ENCODE measurements at places on chromosomes 6 and 20. TPM values are rescaled to one million over a fixed set of nuclear protein-coding genes. Genes with fewer than 3 reads are reported as not detected.

DNA sequence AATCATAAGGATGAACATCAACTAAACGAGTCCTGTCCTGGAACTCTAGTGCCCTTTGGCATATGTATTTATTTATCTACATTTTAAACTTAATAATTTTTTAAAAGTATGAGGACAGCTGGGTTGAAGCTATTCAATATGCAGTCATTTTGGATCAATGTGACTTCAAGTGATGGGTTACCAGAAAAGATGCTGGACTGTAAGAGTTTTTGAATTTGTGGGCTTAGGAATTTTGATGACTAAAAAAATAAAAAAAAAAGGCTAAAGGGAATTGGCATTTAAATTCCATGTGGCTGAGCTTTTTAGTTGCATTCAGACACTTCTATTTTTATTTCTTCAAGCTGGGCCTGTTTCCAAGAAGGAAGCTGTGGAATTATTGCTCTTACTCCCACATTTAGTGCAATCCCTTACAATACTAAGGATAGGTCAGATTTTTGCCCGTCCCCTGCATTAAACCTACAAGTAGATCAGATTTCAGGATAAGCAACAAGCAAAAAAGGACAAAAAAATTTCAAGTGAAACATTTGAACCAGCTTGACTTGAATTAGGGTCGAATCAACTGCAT, 704.2 kb upstream of the CITED2 start:
- H3K4me3 ChIP-seq, result no peak overlapping the region
- no peak overlapping the region for H3K27ac ChIP-seq

- H3K36me3 ChIP-seq, result no peaks in the 10 kb centered on the region
- H3K4me3 ChIP-seq, result no peak overlapping the region
- H3K27ac ChIP-seq, result no peak overlapping the region
- no peaks in the 10 kb centered on the region for H3K27me3 ChIP-seq
- no peak for DNase-seq
Observed at GRCh38 chr6:80647156-80647555, 540.7 kb downstream of the BCKDHB start.

GRCh38 chr20:54343099-54343498, 132.3 kb upstream of the DOK5 start:
- H3K27me3 ChIP-seq, result peaks cover 12% of the 10 kb centered on the region
- DNase-seq, result no peak
- no peak overlapping the region for H3K4me3 ChIP-seq
- H3K36me3 ChIP-seq, result no peaks in the 10 kb centered on the region
- H3K27ac ChIP-seq, result no peak overlapping the region
- no peaks in the 10 kb centered on the region for H3K4me1 ChIP-seq

Gene PLTP
- total RNA-seq, result 18.0 TPM

Gene PDYN
- total RNA-seq, result not detected

Data from activated T-cell treated with anti-CD3 and anti-CD28 coated beads, Interleukin-2, amount 50 U/mL, for 72 hours (primary cell).